GM23248 (cell line): ENCODE measurements at places on chromosomes 5 and 9. TPM values are rescaled to one million over a fixed set of nuclear protein-coding genes. Genes with fewer than 3 reads are reported as not detected.

DNA sequence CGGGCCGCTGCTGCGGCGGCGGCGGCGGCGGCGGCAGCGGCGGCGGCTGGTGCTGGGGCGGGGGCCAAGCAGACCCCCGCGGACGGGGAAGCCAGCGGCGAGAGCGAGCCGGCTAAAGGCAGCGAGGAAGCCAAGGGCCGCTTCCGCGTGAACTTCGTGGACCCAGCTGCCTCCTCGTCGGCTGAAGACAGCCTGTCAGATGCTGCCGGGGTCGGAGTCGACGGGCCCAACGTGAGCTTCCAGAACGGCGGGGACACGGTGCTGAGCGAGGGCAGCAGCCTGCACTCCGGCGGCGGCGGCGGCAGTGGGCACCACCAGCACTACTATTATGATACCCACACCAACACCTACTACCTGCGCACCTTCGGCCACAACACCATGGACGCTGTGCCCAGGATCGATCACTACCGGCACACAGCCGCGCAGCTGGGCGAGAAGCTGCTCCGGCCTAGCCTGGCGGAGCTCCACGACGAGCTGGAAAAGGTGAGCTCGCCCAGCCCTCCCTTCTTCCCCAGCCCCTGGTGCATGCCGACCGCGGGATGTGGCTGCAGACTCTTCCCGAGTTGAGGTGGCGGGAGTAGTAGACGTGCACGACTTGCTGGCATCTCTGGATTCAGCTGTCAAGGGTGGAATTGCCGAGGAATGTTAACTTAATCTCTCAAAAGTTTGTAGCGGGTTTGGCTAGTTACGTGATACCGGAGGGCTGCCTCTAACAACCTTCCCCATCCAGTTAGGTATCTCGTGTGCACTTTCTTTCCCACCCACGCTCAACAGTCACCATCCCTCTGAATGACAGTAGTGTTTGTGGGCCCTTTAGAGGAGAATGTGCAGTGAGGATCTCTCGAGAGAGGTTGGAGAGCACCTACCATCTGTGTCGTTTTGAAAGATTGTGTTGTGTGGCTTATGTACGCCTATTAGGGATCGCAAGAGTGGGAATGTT, 932 bp downstream of the SLC12A2 start:
- H3K27ac ChIP-seq = peak overlapping the region; percentile 77; the same call in 1 of the 2 replicates
- H3K4me1 ChIP-seq = peaks cover 19% of the 10 kb centered on the region
- no peaks in the 10 kb centered on the region for H3K36me3 ChIP-seq
- H3K27me3 ChIP-seq = no peaks in the 10 kb centered on the region
- peak; percentile 58 for DNase-seq
- H3K4me3 ChIP-seq = peak overlapping the region; percentile 88

GRCh38 chr5:108953940-108954339, 206.2 kb downstream of the FER start:
- H3K27me3 ChIP-seq = no peaks in the 10 kb centered on the region
- H3K36me3 ChIP-seq = no peaks in the 10 kb centered on the region
- no peak overlapping the region for H3K4me3 ChIP-seq
- no peak for DNase-seq
- H3K4me1 ChIP-seq = no peaks in the 10 kb centered on the region

DNA sequence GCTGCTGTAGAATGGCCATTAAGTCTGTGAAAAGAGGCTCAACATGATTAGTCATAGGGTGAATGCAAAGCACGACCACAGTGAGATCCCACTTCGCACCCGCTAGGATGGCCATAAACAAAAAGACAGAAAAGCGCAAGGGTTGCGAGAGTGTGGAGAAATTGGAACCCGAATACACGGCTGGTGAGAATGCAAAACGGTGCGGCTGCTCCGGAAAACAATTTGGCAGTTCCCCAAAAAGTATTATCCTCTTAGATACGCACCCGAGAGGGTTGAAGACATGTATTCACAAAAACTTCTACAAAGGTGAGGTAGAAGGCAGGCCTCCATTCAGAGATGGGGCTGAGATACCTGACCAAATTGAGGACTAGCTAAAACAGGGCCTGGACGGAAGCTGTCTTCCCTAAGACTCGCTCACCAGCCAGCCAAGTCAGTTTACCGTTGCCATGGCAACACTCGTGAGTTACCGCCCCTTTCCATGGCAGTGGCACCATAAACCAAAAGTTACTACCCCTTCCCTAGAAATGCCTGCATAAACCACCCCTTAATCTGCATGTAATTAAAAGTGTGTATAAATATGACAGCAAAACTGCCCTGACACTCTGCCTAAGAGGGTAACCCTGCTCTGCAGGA, 726 bp upstream of the PSMB7 start:
- H3K4me3 ChIP-seq = peak overlapping the region; percentile 92
- no peak for DNase-seq
- no peak overlapping the region for H3K27ac ChIP-seq
- peaks cover 32% of the 10 kb centered on the region for H3K4me1 ChIP-seq

DNA sequence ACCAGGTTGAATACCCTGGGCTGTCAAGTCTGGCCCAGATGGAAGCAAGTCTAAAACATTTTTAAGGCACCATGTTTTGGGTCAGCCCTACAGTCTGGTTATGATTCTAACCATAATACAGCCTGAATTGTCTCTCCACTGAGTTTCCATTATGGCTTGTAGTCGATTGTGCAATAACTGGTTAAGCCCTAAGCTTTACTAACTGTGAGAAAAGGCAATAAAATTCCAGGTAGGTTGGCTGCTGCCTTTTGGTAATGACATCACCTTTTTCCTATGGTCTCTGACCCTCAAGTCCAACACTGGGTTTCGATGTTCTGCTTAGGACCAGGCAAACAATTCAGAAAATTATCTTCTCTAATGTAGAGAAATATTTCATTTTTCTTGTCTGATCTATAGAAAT, 243.3 kb downstream of the ACTL7B start:
- H3K27me3 ChIP-seq = peaks cover 4% of the 10 kb centered on the region; the same call in 1 of the 2 replicates
- H3K4me1 ChIP-seq = peaks cover 13% of the 10 kb centered on the region
- no peak overlapping the region for H3K27ac ChIP-seq
- no peak overlapping the region for H3K4me3 ChIP-seq
- H3K36me3 ChIP-seq = no peaks in the 10 kb centered on the region

GRCh38 chr9:110015759-110016158, 192.2 kb downstream of the C9orf152 start:
- peak; percentile 68 for DNase-seq
- H3K4me3 ChIP-seq = no peak overlapping the region
- peak overlapping the region; percentile 64 for H3K27ac ChIP-seq
- H3K4me1 ChIP-seq = peaks cover 16% of the 10 kb centered on the region
- no peaks in the 10 kb centered on the region for H3K36me3 ChIP-seq

DNA sequence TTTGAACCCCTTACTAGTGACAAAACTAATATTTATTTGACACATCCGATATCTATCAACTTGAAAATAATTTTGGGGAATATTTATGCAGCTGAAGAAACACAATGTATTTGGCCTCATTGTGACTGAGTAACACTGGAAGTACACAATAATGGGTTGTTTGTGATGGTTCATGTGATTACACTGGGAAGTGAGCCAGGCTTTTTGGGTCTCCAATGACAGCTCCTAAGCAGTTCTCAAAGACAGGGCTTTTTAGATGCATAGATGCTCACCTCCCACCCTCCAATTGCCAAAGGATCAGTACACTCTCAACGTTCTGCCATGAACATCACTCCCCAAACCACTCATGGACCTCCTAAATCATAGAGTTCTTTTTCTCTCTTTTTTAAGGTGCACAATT, 170.0 kb downstream of the SLC24A2 start:
- H3K27ac ChIP-seq = no peak overlapping the region
- H3K4me3 ChIP-seq = no peak overlapping the region
- H3K27me3 ChIP-seq = no peaks in the 10 kb centered on the region
- H3K36me3 ChIP-seq = no peaks in the 10 kb centered on the region
- DNase-seq = no peak
- H3K4me1 ChIP-seq = no peaks in the 10 kb centered on the region

GRCh38 chr9:132610661-132611060, 28.3 kb downstream of the BARHL1 start:
- H3K27ac ChIP-seq = peak overlapping the region; percentile 70; the same call in 1 of the 2 replicates
- no peaks in the 10 kb centered on the region for H3K27me3 ChIP-seq
- H3K4me1 ChIP-seq = peaks cover 8% of the 10 kb centered on the region; the same call in 1 of the 2 replicates
- DNase-seq = no peak
- no peak overlapping the region for H3K4me3 ChIP-seq
- H3K36me3 ChIP-seq = peaks cover 16% of the 10 kb centered on the region; the same call in 1 of the 2 replicates

- peak; percentile 59 for DNase-seq
- no peak overlapping the region for H3K27ac ChIP-seq
- H3K4me3 ChIP-seq = no peak overlapping the region
- H3K27me3 ChIP-seq = 0 out of 2 replicates have a peak, but pooled peaks cover 5% of the 10 kb centered on the region
- no peaks in the 10 kb centered on the region for H3K36me3 ChIP-seq
Measured at GRCh38 chr5:146409054-146409671, 38.0 kb upstream of the TCERG1 start.

DNA sequence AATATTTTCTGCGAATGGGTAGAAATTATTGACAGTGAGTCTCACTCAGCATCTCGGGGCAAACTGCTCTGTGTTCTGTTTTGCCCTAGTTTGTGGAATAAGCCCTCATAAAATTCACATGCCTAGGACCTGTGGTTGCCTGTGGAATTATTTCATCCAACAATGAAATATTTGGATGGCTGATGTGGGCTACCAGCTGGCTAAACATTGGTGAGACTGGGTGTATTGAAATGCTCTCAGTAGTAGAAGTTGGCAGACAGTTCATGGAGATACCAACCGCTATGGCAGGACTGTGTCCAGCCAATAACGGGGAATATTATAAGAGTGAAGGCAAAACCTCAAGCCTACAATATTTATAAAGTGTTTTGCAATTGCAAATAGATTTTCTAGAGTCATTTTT, 344.1 kb upstream of the RPS23 start:
- no peak overlapping the region for H3K27ac ChIP-seq
- H3K4me1 ChIP-seq = no peaks in the 10 kb centered on the region
- no peak overlapping the region for H3K4me3 ChIP-seq
- DNase-seq = no peak
- H3K27me3 ChIP-seq = 0 out of 2 replicates have a peak, but pooled peaks cover 3% of the 10 kb centered on the region

DNA sequence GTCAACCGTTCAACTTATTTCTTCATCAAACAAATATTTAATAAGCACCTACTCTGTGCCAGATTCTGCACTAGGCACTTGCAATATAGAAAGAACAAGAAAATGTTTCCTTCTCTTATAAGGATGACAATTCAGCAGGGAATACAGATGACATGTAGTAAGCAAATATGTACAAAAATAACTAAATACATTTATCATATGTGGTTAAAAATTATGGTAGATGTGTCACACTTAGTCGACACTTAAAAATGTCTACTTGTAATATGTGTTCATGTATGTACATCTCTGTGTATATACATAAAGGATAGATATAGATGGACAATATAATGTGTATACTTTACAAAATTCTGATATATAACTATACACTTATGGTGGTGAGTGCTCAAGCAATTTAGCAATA, 417.0 kb upstream of the MEF2C start:
- H3K27ac ChIP-seq = no peak overlapping the region
- no peaks in the 10 kb centered on the region for H3K4me1 ChIP-seq
- DNase-seq = no peak
- H3K36me3 ChIP-seq = no peaks in the 10 kb centered on the region
- no peak overlapping the region for H3K4me3 ChIP-seq

- no peaks in the 10 kb centered on the region; the same call in 1 of the 2 replicates for H3K27me3 ChIP-seq
- no peak for DNase-seq
- H3K36me3 ChIP-seq = no peaks in the 10 kb centered on the region
- no peak overlapping the region for H3K27ac ChIP-seq
- H3K4me1 ChIP-seq = no peaks in the 10 kb centered on the region
- no peak overlapping the region for H3K4me3 ChIP-seq
Measured at GRCh38 chr9:90839183-90839728, 37.6 kb downstream of the SYK start.

- H3K27me3 ChIP-seq = no peaks in the 10 kb centered on the region
- H3K27ac ChIP-seq = no peak overlapping the region
- no peak for DNase-seq
- H3K4me1 ChIP-seq = peaks cover 8% of the 10 kb centered on the region; the same call in 1 of the 2 replicates
- H3K36me3 ChIP-seq = no peaks in the 10 kb centered on the region
Measured at GRCh38 chr5:10446490-10446889, 4.8 kb downstream of the ROPN1L start.

DNA sequence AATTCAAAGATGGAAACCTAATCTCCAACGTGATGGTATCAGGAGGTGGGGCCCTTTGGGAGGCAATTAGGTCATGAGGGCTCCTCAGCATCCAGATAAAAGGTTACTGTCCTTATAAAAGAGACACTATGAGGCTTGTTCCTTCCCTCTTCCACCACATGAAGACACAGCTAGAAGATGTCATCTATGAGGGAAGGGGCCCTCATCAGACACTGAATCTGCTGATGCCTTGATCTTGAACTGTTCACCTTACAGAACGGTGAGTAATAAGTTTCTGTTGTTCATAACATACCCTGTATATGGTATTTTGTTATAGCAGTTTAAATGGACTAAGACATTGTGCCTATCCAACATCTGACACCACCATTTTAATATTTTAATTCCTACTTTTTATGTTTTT, 19.7 kb upstream of the CCNH start:
- H3K4me3 ChIP-seq = no peak overlapping the region
- no peaks in the 10 kb centered on the region; the same call in 1 of the 2 replicates for H3K27me3 ChIP-seq
- H3K27ac ChIP-seq = no peak overlapping the region
- no peaks in the 10 kb centered on the region for H3K36me3 ChIP-seq

DNA sequence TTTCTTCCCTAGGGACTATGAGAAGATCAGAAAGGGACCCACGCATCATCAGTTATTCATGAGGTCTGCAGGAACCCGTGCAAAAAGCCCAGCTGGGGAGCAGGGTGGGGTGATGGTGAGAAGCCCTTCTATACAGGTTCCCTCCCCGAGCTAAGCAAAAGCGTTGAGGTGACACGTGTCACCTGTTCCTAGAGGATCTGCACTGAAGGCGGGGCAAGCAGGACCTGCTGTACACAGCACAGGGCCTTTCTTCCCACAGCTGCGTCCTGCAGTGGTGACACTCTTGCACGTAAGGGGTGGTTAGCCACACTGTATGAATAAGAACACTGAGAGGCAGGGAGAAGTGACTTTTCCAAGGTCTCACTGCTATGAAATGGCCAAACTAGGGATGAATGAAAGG, 37.2 kb upstream of the SH3PXD2B start:
- H3K36me3 ChIP-seq = no peaks in the 10 kb centered on the region
- H3K27ac ChIP-seq = no peak overlapping the region
- H3K4me1 ChIP-seq = no peaks in the 10 kb centered on the region
- no peak for DNase-seq
- peaks cover 10% of the 10 kb centered on the region for H3K27me3 ChIP-seq

- no peak overlapping the region for H3K4me3 ChIP-seq
- DNase-seq = no peak
- H3K27me3 ChIP-seq = peaks cover 61% of the 10 kb centered on the region
- H3K36me3 ChIP-seq = no peaks in the 10 kb centered on the region
Measured at GRCh38 chr9:133603135-133603927, 5.9 kb downstream of the FAM163B start.

- peak; percentile 27 for DNase-seq
- H3K4me3 ChIP-seq = no peak overlapping the region
- H3K36me3 ChIP-seq = no peaks in the 10 kb centered on the region
- H3K4me1 ChIP-seq = no peaks in the 10 kb centered on the region
Measured at GRCh38 chr5:108487951-108488350, 106.1 kb upstream of the FBXL17 start.

GRCh38 chr9:13941714-13942113, 372.2 kb downstream of the NFIB start:
- H3K36me3 ChIP-seq = no peaks in the 10 kb centered on the region
- H3K4me1 ChIP-seq = peaks cover 38% of the 10 kb centered on the region
- peak overlapping the region; percentile 21 for H3K4me3 ChIP-seq

GRCh38 chr5:148998174-148998797, 64.6 kb downstream of the SH3TC2 start:
- H3K36me3 ChIP-seq = no peaks in the 10 kb centered on the region
- H3K4me1 ChIP-seq = peaks cover 17% of the 10 kb centered on the region
- H3K27ac ChIP-seq = no peak overlapping the region
- peaks cover 24% of the 10 kb centered on the region for H3K27me3 ChIP-seq

The ZNF658 gene
- 3.7 and 4.8 TPM in 2 replicates for total RNA-seq

The EPB41L4B gene
- 0.76 and 1.0 TPM in 2 replicates for total RNA-seq

The SPINK1 gene
- not detected in 2 replicates for total RNA-seq

The CDKN2B-AS1 gene
- 1.3 and 4.1 TPM in 2 replicates for total RNA-seq

The PHPT1 gene
- total RNA-seq = 71.1 and 84.6 TPM in 2 replicates

The CORO2A gene
- 0.86 and 1.5 TPM in 2 replicates for total RNA-seq

The LVRN gene
- 0.32 TPM in 1 of 2 replicates, not detected in the other for total RNA-seq

The PTGS1 gene
- 39.6 and 51.5 TPM in 2 replicates for total RNA-seq

The ENC1 gene
- 15.3 and 18.5 TPM in 2 replicates for total RNA-seq
